Pulmonary artery endothelial cell (primary cell): ENCODE measurements at places on chromosomes 13 and 19.

DNA sequence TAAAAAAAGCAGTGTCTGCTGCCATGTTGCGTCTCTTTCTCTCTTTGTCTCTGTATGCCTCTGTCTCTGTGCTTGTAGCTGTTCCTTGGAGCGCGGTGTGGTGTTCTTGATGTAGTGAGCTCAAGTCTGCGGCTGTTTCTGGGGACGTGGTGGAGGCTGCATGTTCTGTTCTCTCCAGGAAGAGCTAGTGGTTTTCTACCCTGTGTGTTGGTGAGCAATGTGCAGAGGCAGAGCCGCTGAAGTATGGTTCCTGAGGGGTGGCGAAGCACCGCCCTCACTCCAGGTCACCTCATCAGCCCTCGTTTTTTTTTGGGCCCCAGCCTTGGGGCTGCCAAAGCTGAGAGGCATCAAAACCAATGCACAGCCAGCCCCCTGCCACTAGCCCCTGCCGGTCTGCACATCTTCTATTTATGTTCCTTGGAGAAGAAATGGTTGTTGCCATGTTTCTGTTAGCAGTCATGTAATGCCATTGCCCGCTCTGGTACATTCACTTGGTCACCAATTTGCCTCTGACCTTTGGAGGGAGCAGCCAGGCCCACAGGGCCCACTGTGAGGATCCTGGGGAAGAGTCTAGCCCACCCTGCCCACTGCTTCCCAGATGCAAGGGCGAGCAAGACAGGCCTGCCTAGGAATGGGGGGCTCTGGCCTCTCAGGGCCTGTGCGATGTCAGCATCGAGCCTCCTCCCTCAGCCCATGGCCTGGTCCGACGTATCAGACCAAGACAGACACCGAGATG, 7.2 kb downstream of the HNRNPL start:
- no peak for DNase-seq

DNA sequence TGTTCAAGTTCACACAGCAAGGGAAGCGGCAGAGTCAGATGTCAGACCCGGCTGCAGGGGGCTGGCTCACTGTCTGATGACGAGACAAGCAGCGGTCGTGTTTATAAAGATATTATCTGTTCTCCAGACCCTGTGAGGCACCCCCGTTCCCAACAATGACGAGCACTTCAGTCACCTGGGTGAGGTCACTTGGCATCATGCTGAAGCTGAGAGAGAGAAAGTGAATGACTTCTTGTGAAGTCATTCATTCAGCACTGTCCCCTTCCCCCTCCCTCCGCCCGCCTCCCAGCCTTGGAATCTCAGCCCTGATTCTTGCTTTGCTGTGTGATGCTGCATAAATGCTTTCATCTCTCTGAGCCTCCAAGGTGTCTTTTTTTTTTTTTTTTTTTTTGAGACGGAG, 4.9 kb upstream of the LYPD3 start:
- DNase-seq, result no peak

- no peak for DNase-seq
Observed at GRCh38 chr13:50512474-50513299, 330.8 kb downstream of the DLEU7 start.

GRCh38 chr13:42762917-42763316, 18.5 kb upstream of the FAM216B start:
- peak; percentile 20 for DNase-seq

- peak; percentile 76 for DNase-seq
Observed at GRCh38 chr13:37058910-37059847, at the start of gene SUPT20H. Gene SUPT20H, minus strand, starts transcription at chr13:37059688. Its CDS starts 8,198 bp downstream, at chr13:37051490.

- DNase-seq, result no peak
Observed at GRCh38 chr13:66640231-66640630, 589.9 kb downstream of the PCDH9 start.

- DNase-seq, result no peak
Observed at GRCh38 chr13:89270736-89271135, 1599.6 kb downstream of the SLITRK5 start.

DNA sequence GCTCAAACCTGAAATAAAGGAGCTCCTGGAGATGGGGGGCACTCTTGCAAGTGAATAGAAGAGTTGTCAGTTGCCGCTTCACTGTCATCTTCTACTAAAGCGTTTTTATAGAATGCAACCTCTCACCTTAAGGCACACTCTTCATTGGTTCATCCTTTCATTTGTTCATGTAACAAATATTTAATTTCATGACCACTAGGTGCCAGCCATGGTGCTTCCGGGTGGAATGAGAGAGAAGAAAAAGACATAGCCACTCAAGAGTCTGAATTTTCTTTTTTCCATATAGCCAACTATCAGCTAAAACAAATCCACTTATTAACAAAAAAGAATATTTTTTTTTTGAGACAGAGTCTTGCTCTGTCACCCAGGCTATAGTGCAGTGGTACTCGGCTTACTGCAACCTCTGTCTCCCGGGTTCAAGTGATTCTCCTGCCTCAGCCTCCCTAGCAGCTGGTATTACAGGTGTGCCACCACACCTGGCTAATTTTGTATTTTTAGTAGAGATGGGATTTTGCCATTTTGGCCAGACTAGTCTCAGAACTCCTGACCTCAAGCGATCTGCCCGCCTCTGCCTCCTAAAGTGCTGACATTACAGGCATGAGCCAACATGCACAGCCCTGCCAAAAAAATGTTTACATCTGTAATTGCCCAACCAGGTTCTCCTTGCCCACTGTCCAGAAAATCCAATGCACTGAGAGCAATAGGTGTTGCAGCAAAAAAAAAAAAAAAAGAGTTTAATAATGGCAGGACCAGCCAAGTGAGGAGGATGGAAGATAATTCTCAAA, 22.1 kb upstream of the SACS start:
- DNase-seq, result no peak

DNA sequence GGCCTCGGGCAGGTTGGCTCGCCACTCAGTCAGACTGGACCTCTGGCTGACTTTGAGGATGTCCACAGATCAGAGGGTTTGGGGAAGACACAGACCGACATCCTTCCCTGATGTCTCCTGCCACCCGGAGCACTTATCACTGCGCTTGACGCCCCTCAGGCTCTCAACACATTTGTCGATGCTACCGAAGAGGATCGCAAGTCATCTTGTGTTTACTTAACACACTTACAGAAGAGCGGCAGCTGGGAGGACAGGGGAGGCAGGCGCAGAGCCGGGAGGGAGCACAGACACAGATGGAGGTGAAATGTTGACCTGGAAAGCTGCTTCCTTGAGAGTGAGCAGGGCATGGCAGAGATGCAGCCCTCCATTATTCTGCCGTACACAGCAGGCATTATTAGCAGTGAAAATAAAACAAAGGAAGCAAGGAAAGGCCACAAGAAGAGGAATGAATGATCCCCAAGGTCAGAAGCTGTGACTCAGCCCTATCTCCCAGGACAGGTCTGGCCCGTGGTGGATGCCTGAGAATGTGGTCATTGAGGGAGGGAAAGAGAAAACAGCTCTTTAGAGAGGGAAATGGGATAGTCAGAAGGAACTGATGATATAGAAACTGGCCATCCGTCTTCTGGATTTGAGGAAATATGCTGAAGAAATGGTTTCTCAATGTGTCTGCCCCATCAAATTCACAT, 549.5 kb upstream of the ARGLU1 start:
- DNase-seq, result no peak

GRCh38 chr19:8640402-8641004, 10.1 kb downstream of the NFILZ start:
- no peak for DNase-seq

DNA sequence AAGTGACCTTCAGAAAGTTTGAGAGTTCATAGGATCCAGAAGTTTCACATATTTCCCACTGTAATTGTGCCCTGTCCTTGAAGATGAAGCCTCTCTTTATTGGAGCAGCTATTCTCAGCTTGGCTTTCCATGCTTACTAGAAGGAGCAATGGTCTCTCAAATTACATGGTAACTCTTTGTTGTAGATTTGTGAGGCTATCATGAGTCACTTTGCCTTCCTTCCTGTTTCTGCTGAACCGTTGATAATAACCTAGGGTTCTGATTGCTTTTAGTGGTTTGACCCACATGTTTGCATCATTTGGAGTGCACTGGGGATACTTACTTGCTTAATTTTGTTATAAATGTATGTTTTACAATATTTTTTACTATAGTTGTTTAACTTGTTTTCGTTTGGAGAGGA, 772.9 kb upstream of the SLITRK6 start:
- DNase-seq, result no peak

GRCh38 chr13:98349731-98350305, 172.7 kb upstream of the RNF113B start:
- no peak for DNase-seq

GRCh38 chr19:10238172-10238783, 7.1 kb upstream of the S1PR2 start:
- DNase-seq, result no peak

DNA sequence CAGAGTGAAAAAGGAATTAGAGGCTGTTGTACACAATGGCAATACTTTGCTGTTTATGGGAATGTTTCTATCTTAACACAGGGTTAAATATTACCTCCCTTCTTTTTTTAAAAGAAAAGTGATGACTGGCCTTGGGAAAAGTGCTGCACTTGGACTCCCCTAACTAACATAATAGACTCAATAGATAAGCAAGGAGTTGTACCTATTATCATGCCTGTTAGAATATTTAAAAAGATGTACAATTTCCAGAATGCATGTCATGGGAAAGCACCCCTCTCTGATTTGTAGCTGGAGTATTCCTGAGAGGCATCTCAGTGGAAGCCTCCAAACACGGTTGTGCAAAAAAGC, 79.3 kb upstream of the GPC6 start:
- DNase-seq, result no peak

- DNase-seq, result no peak
Observed at GRCh38 chr13:44752164-44752563, 176.0 kb upstream of the TSC22D1 start.

- no peak for DNase-seq
Observed at GRCh38 chr13:40026174-40026585, 370.7 kb downstream of the COG6 start.

GRCh38 chr13:57846600-57847173, 215.1 kb downstream of the PCDH17 start:
- DNase-seq, result no peak

- DNase-seq, result no peak
Observed at GRCh38 chr13:45932676-45933075, 81.1 kb upstream of the SIAH3 start.

DNA sequence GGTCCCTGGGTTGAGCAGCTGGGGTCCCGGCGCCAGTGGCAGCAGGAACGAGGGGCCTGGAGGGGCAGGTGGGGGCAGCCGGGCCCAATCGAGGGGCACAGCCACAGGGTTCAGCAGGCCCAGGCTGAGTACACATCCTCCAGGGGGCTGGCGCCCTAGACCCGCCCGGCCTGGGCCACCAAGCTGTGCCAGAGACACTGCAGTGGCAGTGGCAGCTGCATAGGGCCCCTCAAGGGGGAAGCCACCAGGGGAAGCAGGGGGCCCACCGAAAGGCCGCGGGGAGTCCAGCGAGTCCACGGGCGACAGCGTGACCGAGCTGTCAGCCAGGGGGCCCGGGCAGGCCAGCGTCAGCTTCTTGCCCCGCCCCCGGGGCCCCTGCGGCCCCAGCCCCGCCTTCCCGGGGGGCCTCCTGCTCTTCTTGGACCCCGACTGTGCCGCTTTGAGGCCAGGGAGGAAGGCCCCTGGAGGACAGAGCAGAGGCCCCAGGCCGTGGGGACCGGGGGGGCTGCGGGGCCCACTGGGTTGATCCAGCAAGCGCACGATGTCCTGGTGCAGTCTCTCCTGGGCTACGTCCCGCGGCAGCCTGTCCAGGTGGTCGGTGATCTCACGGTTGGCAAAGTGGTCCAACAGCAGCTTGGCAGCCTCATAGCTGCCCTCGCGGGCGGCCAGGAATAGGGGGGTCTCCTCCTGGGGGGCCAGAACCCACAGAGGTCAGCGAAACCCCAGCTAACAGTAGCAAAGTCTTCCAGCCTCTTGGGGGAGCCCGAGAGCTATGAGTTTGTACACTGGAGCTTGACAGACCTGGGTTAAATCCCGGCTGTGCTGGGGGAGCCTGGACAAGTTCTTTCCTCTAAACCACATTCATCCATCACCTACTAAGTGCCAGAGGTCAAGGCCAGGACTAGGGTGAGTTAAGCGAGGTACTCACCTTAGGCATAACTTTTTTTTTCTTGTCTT, 39.5 kb downstream of the NOTCH3 start:
- DNase-seq, result no peak

DNA sequence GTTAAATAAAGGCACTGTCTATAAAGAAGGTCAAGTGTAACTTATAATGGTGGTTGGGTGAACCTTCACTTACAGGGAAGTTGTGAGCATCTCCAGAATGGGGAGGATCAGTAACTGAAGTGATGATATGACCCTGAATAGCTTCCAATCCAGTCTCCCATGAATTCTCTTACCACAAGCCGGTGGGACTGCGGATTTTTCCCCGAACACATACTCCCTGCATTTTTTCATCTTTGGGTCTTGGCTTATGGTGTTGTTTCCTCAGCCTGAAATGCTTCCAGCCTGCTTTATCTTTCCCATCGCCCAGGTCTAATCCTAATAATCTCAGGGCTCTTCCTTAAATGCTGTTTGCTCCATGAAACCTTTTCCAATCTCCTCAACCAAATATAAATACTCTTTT, 2.0 kb upstream of the CSNK1A1L start:
- DNase-seq, result no peak

GRCh38 chr19:36125557-36125956, 10.3 kb downstream of the TBCB start:
- DNase-seq, result no peak

DNA sequence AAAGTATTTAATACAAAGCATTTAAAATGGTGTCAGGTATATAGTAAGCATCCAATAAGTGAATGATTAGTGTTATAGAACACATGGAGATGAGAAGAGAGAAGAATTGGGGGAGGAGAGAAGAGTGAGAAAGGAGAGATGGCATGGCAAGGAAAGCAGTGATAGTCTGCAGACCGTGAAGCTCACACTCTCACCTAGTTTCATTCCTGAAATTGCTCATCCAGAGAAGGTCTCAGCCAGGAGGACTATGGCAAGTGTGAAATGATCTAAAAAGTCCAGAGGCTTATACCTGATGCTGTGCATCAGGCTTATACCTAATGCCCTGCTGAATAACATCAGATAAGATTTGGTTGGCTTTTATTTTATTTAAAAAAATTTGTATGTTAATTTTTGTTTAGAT, 351.6 kb upstream of the KLF12 start:
- no peak for DNase-seq

DNA sequence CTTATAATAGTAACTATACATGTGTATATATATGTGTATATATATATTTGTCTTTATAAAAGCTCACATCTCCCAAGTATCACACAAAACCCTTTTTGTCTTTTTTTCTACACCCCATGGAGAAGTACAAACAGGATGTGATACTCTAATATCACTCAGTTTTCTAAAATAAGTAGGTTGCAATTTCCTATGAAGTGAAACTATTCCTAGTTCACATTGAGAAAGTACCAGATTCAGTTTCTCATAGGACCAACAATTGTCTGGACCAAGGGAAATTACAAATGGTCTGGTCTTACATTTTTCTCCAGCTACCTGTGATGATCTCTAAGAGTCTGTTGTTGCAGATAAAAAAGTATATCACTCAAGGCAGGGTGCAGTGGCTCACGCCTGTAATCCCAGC, 17.9 kb upstream of the LILRB1 start:
- no peak for DNase-seq
